ENCODE measurements at places on chromosomes 2 and 18.

DNA sequence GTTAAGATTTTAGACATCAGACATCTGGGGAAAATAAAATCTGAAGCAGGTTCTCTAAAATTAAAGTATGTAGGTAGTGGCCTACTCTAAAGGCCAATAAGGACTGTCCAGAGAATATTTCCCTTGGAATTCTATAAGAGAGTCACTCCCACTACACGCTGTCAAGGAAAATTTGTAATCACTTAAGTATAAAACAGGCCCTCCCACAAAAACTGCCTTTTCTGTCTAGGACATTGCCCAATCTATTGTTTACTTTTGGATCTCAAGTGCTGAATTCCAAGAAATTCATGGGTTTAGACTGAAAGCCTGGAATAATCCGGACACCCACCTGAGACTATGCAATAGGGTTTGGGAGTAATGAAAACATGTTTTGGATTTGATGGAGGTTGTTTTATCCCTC is 1.7 kb upstream of the SRBD1 start:
- no peak for DNase-seq

DNA sequence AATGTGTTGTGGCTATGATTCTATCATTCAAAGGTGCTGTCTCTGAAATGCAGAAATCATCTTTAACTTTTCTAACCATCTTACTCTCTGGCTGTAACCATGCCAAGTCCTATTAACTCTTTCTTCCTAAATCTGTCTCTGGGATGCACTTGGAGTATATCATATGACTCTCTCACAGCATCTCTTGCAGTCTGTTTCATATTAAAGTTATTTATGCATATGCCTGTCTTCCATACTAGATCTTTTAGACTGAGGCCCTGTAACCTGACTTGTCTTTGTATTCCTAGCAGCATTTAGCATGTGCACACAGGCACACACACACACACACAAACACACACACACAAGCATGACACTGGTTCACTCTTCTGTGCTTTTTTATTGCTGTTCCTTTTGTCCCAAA is 320.6 kb downstream of the ETAA1 start:
- DNase-seq = no peak

- DNase-seq = no peak
Observed at GRCh38 chr2:150853263-150853662, 365.8 kb upstream of the RND3 start.

GRCh38 chr2:233354971-233355574 is 779 bp downstream of the DGKD start:
- DNase-seq = no peak

- no peak for DNase-seq
Observed at GRCh38 chr2:196696423-196697079, 57.0 kb downstream of the CCDC150 start.

- no peak for DNase-seq
Observed at GRCh38 chr2:30721668-30722647, 85.3 kb downstream of the CAPN13 start.

DNA sequence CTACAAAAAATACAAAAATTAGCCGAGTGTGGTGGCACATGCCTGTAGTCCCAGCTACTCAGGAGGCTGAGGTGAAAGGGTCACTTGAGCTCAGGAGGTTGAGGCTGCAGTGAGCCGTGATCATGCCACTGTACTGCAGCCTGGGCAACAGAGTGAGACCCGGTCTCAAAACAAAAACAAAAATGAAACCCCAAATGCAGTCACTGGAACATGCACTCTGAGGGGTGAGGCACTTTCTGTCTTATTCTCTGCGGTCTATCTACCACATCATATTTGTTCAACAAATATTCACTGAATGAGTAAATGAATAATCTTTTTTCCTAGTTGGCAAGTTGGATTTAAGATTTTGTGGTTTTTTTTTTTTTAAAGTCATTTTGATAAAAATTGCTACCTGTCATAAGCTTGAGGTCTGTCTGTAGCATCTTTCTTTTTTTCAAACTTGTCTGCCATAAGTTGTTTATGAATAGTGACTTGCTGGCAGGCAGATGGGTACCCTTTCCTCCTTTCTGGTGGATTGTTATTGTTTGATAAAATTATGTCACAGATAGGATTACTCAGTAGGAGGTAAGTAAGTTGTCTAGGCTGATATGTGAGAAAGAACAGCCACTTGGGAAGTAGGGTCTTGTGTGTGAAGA is 11.8 kb downstream of the CHRNA1 start:
- DNase-seq = no peak

GRCh38 chr2:75558136-75558535 is 2.6 kb downstream of the EVA1A start:
- DNase-seq = no peak

DNA sequence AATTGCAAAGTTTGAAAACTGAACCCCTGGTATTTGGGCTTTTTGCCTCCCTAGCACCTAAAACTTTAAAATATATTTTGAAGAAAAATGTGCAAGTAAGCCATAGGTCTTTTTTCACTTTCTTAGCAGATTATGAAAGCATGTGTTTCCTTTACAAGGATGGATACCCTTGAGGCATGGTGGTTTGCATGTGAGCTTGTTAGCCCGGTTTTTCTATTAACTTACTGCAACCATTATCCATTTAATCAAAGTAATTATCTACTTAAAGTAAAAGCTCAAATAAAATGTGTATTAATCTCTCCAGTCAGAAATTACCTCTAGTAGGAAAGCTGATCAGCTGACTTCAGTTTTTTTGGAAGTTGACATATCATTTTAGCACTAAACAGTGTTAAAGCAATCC is 140.6 kb downstream of the EML6 start:
- no peak for DNase-seq

- DNase-seq = no peak
Observed at GRCh38 chr2:204695506-204695905, 150.2 kb downstream of the PARD3B start.

DNA sequence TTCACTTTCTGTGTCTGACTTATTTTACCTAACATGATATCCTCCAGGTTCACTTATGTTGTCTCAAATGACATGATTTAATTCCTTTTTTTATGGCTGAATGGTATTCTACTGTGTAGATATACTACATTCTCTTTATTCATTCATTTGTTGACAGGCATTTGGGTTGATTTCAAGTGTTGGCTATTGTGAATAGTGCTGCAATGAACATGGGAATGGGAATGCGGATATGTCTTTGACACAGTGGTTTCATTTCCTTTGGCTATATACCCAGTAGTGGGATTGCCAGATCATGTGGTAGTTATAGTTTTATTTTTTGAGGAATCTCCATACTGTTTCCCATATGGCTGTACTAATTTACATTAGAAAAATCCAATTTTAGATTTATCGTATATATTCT is 195.4 kb upstream of the KLHL14 start:
- no peak for DNase-seq

DNA sequence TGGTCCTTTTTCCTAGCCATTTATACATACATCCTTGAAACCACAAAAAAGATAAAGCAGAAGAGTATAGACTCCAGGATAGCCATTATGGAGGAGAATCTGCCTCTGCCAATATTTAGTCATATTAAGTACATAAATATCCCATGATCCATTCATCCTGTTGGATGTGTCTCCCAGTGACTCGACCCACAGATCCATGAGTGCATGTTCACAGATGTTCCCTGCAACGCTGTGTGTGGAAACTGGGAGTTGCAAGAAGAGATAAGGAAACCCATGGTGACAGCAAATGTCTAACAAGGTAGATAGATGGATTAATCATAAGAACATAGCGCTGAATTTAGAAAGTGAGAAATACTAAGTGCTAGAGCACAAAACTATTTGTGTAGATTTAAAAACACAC is 34.5 kb downstream of the STK39 start:
- no peak for DNase-seq

- no peak for DNase-seq
Observed at GRCh38 chr2:69251943-69252342, 135.1 kb downstream of the GFPT1 start.

DNA sequence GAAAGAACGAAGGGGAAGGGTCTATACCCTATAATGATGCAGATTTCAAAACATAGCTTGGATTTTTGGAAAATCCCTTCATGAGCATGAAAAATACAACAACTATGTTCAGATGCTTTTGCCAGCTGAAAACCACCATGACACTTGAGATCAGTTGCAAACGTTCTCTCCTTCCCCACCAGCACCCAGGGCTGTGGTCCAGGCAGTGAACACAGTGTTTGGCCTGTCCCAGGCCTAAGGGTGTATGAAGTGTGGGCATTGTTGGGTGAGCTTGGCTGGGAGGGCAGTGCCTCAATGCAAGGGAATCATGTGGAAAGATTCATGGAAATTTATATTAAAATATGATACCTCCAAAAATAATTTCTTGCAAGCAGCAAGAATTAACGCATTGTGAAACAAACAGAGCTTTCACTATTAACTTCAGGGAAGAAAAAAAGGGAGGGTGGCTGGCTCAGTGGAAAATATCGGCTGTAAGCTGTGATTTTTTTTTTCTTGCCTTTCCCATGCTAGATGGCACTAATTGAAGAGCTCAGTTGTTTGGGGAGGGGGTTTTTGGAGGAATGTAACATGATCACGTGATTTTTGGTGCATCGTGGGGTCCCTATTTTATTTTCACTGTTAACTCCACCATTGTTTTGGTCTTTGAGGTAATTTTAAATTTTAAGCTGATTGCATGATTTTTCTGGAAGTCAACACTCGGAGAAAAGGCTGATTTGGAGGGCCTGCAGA is 52.0 kb downstream of the CDC42EP3 start:
- DNase-seq = no peak

- no peak for DNase-seq
Observed at GRCh38 chr2:226611196-226611943, 188.2 kb downstream of the IRS1 start.

- no peak for DNase-seq
Observed at GRCh38 chr2:176500901-176501300, 231.7 kb downstream of the MTX2 start.

GRCh38 chr18:7918701-7919100 is 351.6 kb downstream of the PTPRM start:
- no peak for DNase-seq

GRCh38 chr18:51400721-51401120 is 203.2 kb upstream of the MEX3C start:
- DNase-seq = no peak

DNA sequence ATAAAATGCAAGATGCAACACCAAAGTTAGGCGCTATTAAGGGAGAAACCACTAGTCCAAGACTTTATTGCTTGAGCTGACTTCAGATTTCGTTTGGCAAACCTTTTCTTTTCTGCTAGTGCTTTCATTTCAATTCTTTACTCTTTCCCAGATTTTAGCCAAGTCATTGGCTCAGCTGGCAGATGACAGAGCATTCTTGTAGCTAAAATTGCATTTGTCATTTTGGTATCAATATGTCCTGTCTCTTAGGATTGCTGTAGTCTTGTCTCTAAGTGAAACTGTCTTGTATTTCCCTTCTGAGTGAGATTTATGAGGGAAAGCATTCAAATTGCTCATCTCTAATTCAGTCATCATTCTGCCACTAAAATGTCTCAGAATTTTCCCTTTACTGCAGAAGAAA is 335.1 kb downstream of the METTL4 start:
- DNase-seq = no peak

- no peak for DNase-seq
Observed at GRCh38 chr2:172404824-172405223, 22.6 kb upstream of the ITGA6 start.

GRCh38 chr2:200728630-200729029 is 83.1 kb upstream of the BZW1 start:
- DNase-seq = no peak

GRCh38 chr2:95551055-95551568 is 40.7 kb upstream of the TRIM43 start:
- DNase-seq = no peak

- no peak for DNase-seq
Observed at GRCh38 chr2:28558158-28558820, 62.4 kb downstream of the PLB1 start.

GRCh38 chr18:9337873-9338272 is 3.3 kb downstream of the TWSG1 start:
- no peak for DNase-seq

GRCh38 chr2:133941666-133942065 is 312.2 kb upstream of the MGAT5 start:
- DNase-seq = no peak

DNA sequence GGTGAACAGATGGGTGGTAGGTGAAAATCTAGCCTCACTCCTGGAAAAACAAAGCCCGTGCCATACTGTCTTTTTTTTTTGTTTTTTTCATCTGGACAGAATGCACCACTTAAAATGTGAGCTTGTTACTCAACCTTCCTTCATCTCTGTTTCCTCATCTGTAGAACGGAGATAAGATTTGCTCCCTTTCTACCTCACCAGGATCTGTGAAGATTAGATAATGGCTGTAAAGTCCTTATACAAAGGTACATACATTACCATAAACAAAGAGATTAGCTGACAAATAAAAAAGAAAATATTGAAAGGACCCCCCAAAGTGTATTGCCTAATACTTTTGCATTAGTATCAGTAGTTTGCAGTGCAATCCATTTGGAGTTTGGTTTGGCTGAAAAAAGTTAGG is 75.4 kb upstream of the ZEB2 start:
- no peak for DNase-seq
